C1 segment of cervical spinal cord (tissue), 14 donors: ENCODE measurements at places on chromosomes 3 and 15.

DNA sequence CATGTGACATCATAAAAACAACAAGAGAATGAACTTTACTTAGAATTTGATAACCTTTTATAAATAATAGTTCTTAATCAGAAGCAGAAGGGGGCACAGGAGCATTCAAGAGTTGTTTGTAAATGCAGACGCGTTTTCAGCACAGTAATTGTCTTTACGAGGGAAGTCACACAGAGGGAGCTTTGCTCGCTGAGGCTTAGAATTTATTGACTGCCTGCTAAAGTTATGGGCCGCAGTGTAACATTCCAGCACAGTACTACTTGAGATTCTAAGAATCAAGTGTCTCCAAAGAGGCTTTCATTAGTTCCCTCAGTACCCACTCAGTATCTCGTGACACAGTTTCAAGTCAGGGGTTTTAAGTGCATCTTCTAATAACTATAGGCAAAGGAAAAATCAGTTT, 288.7 kb downstream of the NR2F2 start:
- no peak for DNase-seq

DNA sequence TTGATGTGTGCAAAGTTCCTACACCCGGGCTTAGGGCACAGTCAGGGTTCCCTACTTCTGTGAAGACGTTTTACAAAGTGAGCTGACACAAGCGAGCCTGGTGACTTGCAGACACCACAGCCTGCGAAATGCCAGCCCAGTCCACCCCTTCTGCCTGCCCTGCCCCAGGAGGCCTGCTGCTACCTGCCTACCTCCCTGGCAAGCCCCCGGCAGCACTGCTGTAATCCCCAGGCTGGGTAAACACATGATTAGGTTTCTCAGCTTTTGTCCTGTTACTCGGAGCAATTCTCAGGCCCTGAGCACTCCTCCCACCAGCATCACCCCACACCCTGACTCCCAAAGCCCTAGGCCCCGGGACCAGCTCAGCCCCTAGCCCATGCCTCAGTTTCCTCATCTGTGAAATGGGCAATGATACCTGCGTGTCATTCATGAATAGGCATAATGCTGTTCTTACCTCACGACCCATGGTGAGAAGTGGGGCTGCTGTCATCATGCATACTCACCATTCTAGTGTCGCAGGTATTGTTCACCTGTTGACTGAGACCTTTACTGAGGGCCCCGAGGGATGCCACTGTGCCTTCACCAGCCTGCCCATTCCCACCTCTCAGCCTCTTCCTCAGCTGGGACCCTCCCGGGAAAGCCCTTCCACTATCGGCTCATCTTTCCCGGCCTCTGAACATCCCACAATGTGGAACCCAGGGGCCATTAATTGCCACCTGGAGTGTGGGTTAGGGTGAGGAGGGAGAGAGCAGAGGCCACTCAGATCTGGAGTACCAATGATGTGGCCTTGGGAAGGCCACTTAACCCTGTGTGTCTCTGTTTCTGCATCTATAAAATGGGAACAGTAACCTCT, 31.5 kb upstream of the SLC6A6 start:
- no peak for DNase-seq

GRCh38 chr15:63354821-63355650, 26.6 kb downstream of the CA12 start:
- no peak for DNase-seq

- no peak for DNase-seq
Measured at GRCh38 chr3:107493134-107493533, 29.6 kb upstream of the BBX start.

DNA sequence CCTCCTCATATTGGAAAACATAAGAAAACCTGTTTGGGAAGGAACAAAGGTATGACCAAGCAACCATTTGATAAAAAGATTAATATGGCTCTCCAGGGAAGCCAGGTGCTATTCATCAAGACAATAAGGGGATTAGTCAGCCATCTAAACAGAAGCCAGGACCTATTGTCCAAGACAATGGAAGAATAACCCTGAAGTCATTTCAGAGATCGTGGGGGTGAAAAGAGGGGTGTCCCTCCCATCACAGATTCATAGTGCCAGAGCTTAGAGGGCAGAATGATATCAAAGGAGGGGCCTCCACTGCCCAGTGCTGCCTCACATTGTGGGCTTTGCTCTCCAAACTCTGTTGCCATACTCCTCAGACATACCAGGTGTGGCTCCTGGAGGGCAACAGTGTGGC, 73.5 kb downstream of the DAPK2 start:
- no peak for DNase-seq

- peak; percentile 61 for DNase-seq
Measured at GRCh38 chr3:61250784-61251173, 473 bp downstream of the FHIT start.

GRCh38 chr3:184129012-184129411, 6.1 kb upstream of the EIF2B5 start:
- DNase-seq, result no peak

DNA sequence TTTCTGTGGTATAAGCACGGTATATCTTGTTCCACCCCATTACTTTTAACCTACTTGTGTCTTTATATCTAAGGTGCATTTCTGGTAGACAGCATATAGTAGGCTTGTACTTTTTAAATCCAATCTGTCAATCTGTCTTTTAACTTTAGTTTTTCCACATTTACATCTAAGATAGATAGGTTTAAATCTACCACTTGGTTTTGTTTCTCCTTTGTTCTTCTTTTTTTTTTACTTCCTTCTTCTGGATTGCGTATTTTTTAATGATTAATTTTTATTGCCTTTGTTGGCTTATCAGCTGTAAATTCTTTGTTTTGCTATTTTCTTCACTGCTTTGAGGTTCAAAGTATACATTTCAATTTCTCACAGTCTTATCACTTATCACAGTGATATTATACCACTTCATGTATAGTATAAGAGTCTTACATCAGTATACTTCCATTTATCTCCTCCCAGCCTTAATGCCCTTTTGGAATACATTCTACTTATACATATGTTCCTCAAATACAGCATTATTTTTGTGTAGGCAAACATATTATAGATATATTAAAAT, 31.0 kb downstream of the IQCB1 start:
- DNase-seq, result no peak

- DNase-seq, result no peak
Measured at GRCh38 chr3:6644070-6644929, 216.6 kb upstream of the GRM7 start.

DNA sequence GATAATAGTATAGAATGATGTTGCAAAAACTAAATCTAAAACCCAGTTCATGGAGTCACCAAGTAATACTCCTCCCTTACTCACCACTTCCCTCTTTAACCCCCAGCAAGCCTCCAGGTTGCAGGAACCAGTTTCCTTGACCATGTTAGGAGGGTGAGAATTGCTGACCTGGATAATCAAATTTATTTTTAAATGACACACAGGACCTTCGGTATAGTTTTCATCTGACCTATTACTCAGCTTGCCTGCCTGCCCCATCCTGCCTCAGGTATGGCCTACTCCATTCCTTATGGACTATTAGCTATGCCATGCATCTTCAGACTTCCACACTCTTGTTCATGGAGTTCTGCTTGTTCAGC, 883 bp downstream of the RTP4 start:
- no peak for DNase-seq

GRCh38 chr3:60076331-60076730, 1026.5 kb upstream of the CFAP20DC start:
- DNase-seq, result no peak

GRCh38 chr3:62833538-62833937, 41.7 kb downstream of the CADPS start:
- no peak for DNase-seq

DNA sequence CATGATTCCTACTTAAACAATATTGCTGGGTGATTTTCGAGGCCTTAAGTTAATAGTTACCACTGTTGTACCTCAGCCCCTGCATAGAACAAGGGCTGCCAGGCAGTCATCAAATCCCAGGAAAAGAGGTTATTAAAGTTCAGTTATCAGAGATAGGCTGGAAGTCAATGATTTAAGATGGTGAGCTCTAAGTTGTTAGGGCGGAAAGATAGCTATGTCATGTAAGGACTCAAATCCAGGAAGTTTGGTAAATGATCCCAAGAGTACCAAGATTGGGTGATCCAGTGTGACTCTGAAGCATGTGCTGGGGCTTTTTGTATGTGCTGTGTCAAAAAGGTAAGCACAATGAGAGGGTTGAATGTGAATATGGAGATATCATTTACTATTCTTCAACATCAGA, 287.9 kb downstream of the NLGN1 start:
- no peak for DNase-seq
